Activated CD4-positive, alpha-beta T cell treated with anti-CD3 and anti-CD28 coated beads for 48 hours (primary cell): ENCODE measurements at places on chromosomes 2 and 18.

GRCh38 chr2:15510131-15510530 lies 51.0 kb downstream of the NBAS start:
- DNase-seq = no peak

GRCh38 chr2:144084114-144084661 lies 435.7 kb downstream of the ZEB2 start:
- DNase-seq = no peak

DNA sequence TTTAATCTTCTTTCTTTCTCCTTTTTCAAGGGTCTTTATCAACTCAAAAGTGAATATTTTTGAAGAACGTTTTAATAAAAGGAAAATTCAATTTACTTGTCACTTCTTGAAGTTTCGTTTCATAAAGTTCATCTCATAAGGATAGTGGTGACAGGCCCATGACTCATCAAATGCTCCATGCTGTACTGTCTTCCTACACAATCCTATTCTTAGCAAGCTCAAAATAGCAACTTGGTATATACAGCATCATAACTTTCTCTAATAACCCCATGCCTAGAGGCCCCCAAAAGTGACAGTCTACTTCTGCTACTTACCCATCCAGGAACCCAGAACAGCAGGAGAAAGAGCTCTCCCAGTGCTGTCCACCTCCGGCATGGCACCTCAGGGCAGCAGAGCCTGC lies 7.7 kb downstream of the FBXO15 start:
- DNase-seq = peak; percentile 67

DNA sequence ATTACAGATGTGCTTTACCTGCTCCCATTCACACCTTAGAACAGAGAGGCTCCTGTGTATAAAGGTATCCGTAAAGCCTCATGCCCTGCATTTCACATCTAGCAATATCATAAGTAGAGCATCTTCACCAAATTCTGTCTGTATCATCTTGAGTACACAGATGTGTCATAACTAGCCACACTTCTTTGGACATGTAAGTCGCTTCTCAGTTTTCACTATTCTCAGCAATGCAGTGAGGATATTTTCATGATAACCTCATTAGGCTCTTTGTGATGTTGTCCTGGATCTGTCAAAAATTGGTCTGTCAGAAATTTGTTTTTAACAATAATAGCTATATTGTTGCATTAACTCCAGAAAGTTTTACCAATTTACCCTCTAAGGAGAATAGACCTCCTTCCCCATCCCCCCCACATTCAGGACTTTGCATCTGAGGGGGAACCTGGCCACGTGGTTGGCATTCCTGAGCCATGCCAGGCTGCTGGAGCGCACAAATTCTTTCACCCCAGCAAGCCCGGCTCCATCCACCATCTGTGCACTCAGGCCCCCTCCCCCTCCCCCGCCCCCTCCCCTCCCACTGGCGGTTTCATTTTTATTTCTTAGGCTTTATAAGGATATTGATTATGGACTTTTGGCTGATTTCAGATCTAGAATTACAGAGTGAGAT lies 34.1 kb downstream of the AGAP1 start:
- no peak for DNase-seq

GRCh38 chr2:108542071-108542470 lies 7.8 kb downstream of the LIMS1 start:
- no peak for DNase-seq

- no peak for DNase-seq
Observed at GRCh38 chr2:176364273-176364977, 95.2 kb downstream of the MTX2 start.

GRCh38 chr18:74342416-74343043 lies 26.9 kb downstream of the C18orf63 start:
- peak; percentile 17 for DNase-seq

GRCh38 chr2:144010096-144010836 lies 509.7 kb downstream of the ZEB2 start:
- no peak for DNase-seq

DNA sequence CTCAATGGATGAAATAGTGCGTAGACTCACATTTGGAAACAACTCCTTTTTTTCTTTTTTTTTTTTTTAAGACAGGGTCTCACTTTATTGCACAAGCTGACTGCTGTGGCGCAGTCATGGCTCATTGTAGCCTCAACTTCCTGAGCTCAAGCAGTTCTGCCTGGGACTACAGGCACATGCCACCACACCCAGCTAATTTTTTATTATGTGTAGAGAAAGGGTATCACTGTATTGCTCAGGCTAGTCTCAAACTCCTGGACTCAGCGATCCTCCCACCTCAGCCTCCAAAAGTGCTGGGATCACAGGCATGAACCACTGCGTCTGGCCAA lies 17.4 kb downstream of the HAT1 start:
- DNase-seq = no peak

DNA sequence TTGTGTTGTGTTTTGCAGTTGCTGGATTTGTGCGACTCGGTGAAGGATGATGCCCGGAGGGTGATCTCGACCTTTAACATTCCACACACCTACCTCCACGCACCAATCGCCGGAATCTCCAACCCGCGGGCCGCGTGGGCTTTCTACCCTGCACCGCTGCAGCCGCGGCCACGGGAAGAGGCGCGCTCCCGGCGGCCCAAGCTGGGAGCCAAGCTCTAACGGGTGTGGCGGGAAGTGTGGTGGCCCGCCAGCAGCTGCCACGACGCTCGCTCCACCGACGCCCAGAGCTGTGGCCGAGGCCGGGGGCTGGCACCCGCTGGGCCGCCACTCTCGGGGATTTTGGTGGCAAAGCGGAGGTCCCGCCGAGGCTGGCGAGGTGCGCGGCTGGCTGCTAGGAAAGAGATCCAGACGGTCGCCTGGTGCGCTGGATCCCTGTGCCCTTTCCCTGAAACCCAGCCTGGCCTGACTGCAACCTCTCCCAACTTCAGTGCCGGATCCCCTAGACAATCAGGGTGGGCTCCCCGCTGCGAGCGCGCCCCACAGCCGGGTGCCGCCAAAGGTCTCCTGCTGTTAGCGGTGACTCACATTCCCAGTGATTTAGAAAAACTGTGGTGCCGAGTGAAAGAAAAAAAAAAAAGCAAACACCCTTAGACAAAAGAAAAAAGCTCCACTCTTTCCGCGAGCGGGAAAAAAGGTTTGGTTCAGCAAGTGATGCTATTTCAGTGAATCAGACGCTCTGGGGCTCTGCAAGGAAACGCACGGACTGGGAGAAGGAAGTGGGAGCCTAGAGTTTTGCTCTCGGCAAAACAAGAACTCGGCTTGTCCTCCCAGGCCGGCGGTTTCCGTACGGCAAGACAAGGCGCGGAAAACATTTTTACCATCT lies 2.9 kb upstream of the BCL2L11 start:
- DNase-seq = peak; percentile 58

DNA sequence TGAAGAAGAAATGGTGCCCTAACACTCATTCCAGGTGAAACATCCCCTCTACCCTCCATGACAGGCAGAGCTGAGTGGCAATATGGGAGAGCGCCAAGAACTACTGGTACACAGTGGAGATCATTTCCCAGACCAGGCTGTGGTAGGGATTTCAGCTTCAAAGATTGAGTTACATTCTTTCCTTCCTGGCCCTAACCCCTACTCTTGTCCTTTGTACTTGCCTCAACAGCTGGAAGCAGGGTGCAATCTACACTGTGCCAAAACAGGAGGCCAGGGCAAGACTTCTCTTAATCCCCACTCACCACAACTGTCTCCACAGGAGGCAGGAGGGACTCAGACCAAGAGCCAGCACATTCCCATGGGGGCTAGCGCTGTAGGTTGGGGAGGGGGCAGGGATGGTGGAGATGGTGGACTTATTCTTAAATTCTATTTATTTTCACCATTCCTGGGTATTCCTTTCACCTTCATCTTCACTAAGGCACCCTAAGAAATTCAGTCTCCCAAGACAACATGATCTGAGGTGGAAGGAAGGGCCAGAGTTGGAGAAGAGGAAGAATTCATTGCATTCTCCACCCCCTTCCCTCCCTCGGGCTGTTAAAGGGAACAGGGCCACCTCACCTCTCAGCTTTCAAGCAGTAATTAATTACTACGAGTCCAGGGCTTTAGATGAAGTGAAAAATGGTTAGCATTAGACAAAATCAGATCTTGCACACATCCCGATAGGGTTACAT lies 65.9 kb downstream of the AAK1 start:
- no peak for DNase-seq

- no peak for DNase-seq
Observed at GRCh38 chr2:236638707-236639106, 69.1 kb downstream of the ACKR3 start.

DNA sequence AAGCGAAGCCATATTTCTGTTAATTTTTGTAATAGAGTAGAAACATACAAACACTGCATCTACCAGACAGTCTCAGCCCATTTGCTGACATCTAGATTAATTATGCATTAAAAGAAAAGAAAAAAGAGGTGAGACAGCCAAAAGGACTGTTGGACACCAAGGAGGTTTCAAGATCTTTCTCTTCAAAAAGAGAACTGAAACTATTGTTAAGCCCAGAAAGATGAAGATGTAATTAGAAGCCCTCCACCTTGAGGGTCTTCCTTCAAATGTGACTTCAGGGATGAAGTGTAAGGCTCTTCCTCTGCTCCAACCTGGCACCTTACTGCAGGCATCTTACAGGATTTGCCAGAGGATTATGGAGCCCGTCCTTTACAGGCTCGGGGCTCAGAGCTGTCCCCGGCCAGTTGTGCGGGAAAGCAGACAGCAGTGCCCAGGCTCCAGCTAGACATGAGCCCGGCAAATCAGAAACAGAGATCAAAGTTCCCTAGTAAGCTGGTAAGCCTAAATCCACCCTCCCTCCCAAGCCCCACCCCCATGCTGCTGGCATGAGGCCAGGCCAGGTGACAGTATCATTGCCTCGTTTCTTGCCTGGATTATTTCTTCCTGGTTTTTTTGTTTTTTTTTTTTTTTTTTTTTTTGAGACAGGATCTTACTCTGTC lies 38.9 kb downstream of the ADI1 start:
- DNase-seq = no peak

GRCh38 chr2:153047220-153047619 lies 328.8 kb downstream of the ARL6IP6 start:
- no peak for DNase-seq

GRCh38 chr2:221437056-221437455 lies 135.0 kb downstream of the EPHA4 start:
- no peak for DNase-seq

DNA sequence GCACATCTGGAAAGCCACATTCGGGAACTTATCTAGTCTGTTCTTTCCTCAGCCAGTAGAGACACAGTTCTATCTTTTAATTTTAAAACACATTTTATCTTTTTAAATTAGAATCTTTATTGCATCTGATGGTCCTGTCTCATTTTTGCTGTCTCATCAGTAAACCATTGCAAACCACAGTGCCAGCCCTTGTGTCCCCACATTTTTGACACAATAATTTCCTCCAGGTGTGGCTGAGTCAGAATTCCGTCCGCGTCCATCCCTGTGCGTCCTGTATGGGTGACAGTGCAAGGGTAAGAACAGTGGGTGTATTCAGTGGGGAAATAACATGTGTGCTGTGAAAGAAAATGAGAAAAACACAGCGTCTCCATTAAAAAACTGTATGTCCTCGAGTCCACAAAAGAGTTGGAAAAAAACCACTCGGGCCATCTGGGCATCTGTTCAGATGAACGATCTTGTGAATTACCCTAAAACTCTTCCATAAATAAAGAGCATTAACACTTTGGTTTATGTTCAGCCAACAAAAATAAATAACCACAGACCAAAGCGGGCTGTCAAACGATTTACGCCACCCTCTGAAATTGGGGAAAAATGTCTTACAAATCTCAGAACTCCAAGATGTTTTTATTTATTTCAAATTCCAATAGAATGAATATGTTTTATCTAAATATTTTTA lies 137.3 kb downstream of the ZNF516 start:
- DNase-seq = no peak

DNA sequence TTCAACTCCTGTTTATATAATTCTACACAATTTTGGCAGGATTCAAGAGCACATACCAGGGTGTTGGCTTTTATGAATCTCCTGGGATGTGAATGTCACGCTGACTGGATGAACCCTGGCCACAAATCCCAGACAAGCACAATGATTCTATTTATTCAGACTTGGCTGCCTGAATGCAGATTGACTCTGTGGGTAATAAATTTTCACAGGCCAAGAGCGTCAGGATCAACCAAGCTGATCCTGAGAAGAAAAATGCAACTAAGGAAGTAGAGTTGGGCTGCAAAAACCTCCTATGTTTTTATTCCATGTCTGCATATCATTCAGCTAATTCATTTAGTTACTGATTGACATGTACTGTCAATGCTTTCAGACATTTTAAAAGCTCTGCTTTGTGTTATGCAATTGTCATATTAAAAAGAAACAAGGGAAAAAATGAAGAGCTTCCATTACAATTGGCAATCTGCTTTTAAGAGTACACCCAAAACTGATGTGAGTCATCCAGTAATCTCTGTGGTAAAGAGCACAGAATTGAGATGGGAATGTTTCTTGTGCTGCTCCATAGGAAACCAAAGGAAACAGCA lies 173.0 kb upstream of the REV1 start:
- DNase-seq = no peak

- DNase-seq = no peak
Observed at GRCh38 chr18:61955644-61956043, 62.8 kb upstream of the RNF152 start.

DNA sequence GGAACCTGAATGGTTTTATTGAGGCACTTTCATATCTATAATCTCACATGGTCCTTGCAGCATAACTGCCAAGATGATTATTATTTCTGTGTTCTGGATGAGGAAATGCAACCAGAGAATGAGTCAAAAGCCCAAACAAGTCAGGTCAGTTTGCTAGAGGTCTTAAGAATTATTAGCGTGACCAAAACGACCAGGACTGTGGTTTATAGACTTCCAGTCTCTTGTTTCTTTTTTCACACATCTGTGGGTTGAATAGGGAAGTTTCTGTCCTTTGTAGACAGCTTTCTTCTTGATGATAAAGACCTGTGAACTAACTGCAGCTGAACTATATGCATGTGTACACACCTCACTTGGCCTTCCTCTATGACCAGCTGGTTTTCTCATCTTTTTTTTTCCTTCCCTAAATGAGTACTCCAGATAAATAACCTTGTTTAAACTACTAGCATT lies 13.9 kb downstream of the ADAM23 start:
- DNase-seq = no peak

DNA sequence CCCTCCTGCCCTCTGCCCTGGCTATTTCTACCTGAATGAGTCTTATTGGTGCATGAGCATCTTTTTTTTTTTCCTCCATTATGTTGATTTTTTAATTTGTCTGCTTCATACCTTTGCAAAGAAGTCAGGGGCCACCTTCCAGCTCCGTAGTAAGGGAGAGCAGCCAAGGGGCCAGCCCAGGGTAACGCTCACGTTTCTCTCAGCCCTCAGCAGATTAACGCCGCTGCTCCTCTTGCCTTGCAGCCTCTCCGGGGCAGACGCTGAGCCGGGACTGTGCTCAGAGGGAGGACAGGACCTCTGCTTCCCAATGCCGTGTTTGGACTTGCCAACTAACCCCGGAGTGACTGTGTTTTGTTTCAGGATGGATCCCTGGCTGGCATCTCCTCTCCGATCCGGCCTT lies 241.7 kb downstream of the ATAD2B start:
- no peak for DNase-seq

DNA sequence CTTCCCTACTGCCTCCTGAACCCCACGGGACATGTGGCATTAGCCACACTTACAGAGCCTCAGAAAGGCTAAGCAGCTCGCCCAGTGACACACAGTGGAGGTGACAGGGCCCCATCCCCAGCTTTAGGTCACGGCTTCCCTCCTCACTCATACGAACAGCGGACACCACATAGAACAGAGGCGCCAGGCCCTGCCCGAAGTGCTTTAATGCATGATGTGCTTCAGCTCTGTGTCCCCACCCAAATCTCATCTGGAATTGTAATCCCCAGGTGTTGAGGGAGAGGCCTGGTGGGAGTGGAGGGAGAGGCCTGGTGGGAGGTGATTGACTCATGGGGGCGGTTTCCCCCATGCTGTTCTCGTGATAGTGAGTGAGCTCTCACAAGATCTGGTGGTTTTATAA lies 135.3 kb downstream of the PTGR3 start:
- DNase-seq = no peak
